Gastroesophageal sphincter (tissue), 4 donors: ENCODE measurements at places on chromosomes 12 and 14. TPM values are rescaled to one million over a fixed set of nuclear protein-coding genes. Genes with fewer than 3 reads are reported as not detected.

DNA sequence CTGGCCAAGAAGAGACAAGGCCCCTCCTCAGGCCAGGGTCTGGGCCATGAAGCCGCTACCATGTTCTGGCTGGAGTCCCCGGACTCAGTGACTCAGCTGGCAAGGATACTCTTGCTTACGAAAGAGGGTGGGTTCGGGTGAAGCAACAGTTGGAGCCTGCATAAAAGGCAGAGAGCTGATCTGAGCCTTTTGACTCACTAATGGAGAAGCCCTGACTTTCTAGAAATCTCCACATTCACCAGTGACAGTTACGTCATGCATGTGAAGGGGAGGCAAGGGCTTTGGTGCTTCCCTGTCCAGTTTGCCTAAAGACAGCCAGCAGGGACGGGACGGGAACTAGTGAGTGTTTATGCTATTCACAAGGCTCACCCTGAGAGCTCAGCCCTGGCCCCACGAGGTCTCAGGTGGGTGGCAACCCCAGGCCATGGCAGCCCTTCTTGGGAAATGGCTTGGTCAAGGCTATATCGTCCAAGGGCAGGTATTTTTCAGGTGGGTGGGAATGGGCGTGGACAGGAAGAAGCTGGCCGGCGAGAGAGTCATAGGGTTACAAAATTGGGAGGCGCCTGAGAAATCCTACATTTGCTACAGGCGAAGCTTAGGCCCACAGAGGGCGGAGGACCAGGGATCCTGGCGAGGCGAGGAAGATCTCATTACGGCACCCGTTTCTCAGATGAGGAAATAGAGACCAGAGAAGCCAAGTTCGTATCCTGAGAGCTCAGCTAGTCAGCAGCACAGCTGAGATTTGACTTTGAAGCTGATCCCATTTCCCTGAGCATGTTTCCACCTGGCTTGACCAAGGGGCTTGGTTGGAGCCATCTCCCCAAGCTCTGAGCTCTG, 314.6 kb downstream of the BCL11B start:
- no peaks in the 10 kb centered on the region for H3K4me1 ChIP-seq
- H3K27ac ChIP-seq: peak overlapping the region; percentile 71
- peak; percentile 89 for ATAC-seq
- H3K27me3 ChIP-seq: peaks cover 6% of the 10 kb centered on the region

- H3K4me3 ChIP-seq: no peak overlapping the region
- ATAC-seq: peak; percentile 65
- no peak overlapping the region for H3K27ac ChIP-seq
- no peaks in the 10 kb centered on the region for H3K36me3 ChIP-seq
- H3K4me1 ChIP-seq: no peaks in the 10 kb centered on the region
- H3K27me3 ChIP-seq: peaks cover 33% of the 10 kb centered on the region
Measured at GRCh38 chr12:116864371-116865160, 16.7 kb downstream of the HRK start.

DNA sequence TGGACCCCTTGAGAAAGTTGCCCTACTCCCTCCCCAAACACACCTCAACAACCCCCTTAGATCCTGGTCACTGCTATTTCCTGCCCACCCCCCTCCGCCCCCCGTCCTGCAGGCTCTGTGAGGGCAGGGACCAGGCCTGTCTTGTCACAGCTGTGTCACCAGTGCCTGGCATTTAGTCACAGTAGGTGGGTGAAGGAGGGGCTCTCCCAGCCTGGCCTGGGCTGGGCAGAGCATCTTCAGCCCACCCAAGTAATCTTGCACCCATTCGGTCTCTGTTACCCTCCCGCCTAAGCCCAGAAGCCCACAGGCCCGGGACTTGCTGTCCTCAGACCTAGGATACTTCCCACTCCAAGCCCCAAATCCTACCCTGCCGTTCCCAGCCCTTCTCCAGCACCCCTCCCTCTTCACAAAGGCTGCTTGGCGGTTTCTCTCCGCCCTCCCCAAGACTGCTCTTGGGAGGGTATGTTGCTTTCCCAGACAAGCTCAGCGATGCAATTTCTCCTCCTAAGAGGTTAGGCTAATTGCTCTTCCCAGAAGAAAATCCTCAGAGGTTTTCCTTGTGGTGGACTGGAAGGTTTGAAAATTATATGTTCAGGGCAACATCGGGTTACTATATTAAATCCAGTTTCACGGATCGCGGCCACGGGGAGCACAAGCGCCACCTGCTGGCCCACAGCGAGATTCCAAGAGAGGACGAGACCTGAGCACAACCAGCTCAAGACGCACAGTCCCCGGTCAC, 50.8 kb upstream of the ZFP36L1 start:
- H3K4me1 ChIP-seq: no peaks in the 10 kb centered on the region
- H3K4me3 ChIP-seq: no peak overlapping the region
- peak overlapping the region; percentile 5 for H3K27ac ChIP-seq
- ATAC-seq: peak; percentile 84
- no peaks in the 10 kb centered on the region for H3K27me3 ChIP-seq
- no peaks in the 10 kb centered on the region for H3K36me3 ChIP-seq

GRCh38 chr12:63916561-63917476, 72.3 kb downstream of the SRGAP1 start:
- ATAC-seq: no peak
- no peak overlapping the region for H3K4me3 ChIP-seq
- peaks cover 12% of the 10 kb centered on the region for H3K4me1 ChIP-seq
- H3K27ac ChIP-seq: peak overlapping the region; percentile 20

GRCh38 chr12:26264215-26264838, 69.0 kb downstream of the SSPN start:
- H3K36me3 ChIP-seq: no peaks in the 10 kb centered on the region
- ATAC-seq: peak; percentile 39
- no peaks in the 10 kb centered on the region for H3K27me3 ChIP-seq
- H3K27ac ChIP-seq: no peak overlapping the region
- no peaks in the 10 kb centered on the region for H3K4me1 ChIP-seq
- no peak overlapping the region for H3K4me3 ChIP-seq

GRCh38 chr12:74985293-74985985, 224.2 kb downstream of the KCNC2 start:
- H3K27ac ChIP-seq: no peak overlapping the region
- ATAC-seq: peak; percentile 46
- no peaks in the 10 kb centered on the region for H3K36me3 ChIP-seq

GRCh38 chr12:123532808-123533649, 490 bp downstream of the RILPL1 start:
- H3K27me3 ChIP-seq: no peaks in the 10 kb centered on the region
- H3K4me3 ChIP-seq: peak overlapping the region; percentile 84
- peaks cover 47% of the 10 kb centered on the region for H3K4me1 ChIP-seq
- ATAC-seq: peak; percentile 60
- no peaks in the 10 kb centered on the region for H3K36me3 ChIP-seq
- peak overlapping the region; percentile 40 for H3K27ac ChIP-seq

DNA sequence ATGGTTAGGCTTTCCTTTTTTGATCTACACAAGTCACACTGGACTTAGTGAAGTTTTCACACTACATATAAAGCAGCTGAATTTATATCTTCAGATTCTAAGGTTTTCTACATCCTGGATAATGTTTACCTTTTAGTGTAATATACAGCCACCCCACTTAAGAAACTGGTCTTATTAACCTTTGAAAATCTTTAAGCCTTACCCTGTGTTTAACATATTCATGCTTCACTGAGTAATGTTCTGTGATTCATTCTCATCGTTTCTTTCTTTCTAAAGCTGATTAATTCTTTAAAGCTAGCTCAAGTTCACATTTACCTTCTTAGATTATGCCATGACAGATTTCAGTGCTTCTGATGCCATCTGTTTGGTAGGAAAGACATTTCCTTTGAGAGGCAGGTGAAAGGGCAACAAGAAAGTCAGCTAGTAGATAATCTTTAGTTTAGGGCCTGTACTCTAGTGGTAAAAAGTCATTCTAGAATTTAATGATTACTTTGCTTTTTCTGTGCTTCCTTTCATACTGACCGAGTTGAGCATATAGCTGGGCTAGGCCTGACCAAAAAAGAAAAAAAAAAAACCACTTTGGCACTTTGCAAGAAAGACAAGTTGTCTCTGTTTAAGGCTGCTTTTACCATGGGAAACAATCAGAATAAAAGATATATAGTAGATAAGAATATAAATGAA, 690.9 kb upstream of the FBXO33 start:
- ATAC-seq: no peak
- no peak overlapping the region for H3K27ac ChIP-seq
- no peaks in the 10 kb centered on the region for H3K27me3 ChIP-seq
- no peaks in the 10 kb centered on the region for H3K36me3 ChIP-seq

DNA sequence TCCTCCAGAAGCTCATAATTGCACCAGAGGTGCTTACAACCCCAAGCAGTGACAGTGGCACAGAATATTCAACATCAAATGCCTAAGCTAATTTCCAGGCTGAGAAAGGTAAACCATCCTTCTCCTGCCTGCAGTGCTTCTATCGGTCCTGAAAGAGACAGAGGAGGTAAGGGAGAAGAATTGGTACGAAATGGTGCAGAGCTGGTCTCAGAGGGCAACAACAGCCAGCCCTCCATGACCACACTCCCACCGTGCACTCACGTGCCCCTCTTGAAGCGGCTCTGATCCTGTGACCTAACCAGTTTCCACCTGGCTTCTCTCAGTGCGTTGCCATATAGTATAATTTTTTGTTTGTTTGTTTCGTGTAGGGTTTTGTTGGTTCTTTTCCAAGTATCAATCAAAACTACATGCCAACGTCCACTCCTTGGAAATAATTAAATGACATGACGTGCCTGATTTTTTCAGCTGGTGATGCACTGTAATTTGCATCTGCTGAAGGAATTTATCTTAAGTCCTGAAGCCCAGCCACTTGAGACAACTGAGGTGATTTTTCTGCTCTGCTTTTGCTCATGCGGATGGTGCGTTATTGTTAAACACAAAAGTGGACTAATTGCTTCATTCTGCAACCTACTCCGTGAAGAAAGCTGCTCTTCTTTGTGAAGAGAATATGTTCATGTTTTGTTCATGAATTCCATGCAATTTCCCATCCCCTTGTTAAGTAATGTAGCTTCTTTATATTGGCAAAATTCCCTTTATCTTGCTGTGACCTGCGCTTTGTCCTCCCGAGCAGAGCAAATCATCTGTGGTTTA, 1.3 kb upstream of the ATP2A2 start:
- peak overlapping the region; percentile 60 for H3K4me3 ChIP-seq
- H3K36me3 ChIP-seq: no peaks in the 10 kb centered on the region
- peak overlapping the region; percentile 100 for H3K27ac ChIP-seq
- no peak for ATAC-seq
- peaks cover 4% of the 10 kb centered on the region for H3K4me1 ChIP-seq

DNA sequence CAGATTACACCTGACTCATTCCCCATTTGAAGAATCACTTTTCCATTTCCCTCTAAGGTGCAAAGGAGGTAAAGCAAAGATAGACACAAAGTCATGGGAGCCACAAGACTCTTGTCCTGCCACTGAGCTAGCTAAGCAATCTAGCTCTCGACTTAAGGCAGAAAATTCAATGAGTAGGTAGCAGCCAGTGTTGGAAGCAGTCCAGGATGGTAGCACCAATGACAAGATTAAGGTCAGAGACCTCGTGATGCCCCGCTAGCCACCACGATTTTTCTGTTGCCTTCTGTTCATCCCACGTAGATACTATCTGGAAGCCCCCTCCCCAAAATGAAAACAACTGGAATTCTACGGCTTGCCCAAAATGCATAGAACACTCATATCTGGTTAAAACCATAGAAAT, 1.4 kb downstream of the VAMP1 start:
- no peaks in the 10 kb centered on the region for H3K4me1 ChIP-seq
- H3K27ac ChIP-seq: peak overlapping the region; percentile 93
- peaks cover 21% of the 10 kb centered on the region for H3K36me3 ChIP-seq
- H3K27me3 ChIP-seq: no peaks in the 10 kb centered on the region

DNA sequence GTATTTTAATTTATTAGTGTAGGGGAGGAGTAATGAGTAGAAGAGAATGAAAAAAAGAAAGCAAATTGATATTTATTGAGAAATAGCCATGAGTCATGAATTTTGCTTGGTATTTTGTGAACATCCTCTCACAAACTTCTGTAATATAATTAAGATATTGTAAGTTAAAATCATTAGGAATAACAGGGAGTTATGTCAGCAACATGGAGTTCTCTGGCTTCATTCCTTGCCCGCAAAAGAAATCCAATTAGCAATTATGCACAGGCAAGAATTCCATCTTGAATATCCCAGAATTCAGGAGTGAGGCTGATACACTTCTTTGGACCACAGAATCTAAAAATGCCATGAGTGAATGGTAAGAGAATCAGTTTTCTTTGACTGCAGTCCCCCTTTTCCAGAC, 94.3 kb upstream of the PTHLH start:
- H3K36me3 ChIP-seq: no peaks in the 10 kb centered on the region
- H3K27ac ChIP-seq: no peak overlapping the region
- no peaks in the 10 kb centered on the region for H3K4me1 ChIP-seq
- H3K27me3 ChIP-seq: no peaks in the 10 kb centered on the region
- ATAC-seq: no peak

DNA sequence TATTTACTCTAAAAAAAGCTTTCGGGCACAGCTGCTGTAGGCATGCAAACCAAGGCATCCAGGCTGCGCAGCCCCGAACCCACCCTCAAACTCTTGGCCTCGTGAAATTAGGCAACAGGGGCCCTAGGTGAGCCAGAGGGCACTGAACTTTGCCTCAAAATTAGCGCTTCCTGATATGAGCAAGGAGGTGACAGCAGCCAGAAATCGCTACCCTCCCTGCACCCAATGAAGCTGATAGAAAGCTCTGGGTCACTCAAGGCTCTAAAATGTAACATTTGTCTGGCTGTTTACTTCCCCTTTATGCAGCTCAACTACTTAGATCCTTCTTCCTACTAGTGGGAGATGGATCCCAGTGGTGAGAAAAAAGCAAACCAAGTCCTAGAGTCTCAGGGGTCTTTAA, 61.8 kb downstream of the PITPNM2 start:
- H3K36me3 ChIP-seq: no peaks in the 10 kb centered on the region
- H3K27me3 ChIP-seq: no peaks in the 10 kb centered on the region
- ATAC-seq: no peak
- no peak overlapping the region for H3K4me3 ChIP-seq
- no peaks in the 10 kb centered on the region for H3K4me1 ChIP-seq

DNA sequence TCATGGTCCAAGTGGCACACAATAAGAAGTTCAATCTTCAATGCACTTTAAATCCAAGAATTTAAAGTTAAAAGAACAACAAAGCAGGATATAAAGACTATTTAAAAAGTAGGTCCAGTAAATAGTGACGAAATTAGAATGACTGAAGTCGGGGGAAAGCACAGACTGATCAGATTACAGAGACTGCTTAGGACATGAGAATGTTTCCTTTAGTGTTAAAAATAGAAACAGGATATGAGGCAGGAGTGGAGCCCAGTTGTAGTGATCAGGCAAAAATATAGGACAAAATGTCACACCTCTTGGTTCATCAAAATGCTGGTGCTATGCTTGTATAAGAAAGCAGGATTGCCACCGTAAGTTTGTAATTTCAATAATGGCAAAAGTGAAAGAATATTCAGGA, 52.2 kb upstream of the CD163 start:
- peak; percentile 69 for ATAC-seq
- no peaks in the 10 kb centered on the region for H3K4me1 ChIP-seq
- H3K36me3 ChIP-seq: no peaks in the 10 kb centered on the region
- H3K4me3 ChIP-seq: no peak overlapping the region
- H3K27me3 ChIP-seq: no peaks in the 10 kb centered on the region

Gene CLEC2B
- 16.7 TPM for total RNA-seq

Gene PCED1B
- total RNA-seq: not detected

Gene SLC25A47
- not detected for total RNA-seq

Gene DTX1
- total RNA-seq: 2.3 TPM

Gene SAMD15
- total RNA-seq: 0.20 TPM

Gene MUCL1
- not detected for total RNA-seq

Gene LRFN5
- 9.3 TPM for total RNA-seq
